ENCODE measurements at places on chromosomes 2 and 18.
A peak's percentile ranks its signal among the peaks of the same experiment; 100 is the strongest.

GRCh38 chr18:70068981-70069380 is 121.3 kb upstream of the CD226 start:
- no peak for DNase-seq

DNA sequence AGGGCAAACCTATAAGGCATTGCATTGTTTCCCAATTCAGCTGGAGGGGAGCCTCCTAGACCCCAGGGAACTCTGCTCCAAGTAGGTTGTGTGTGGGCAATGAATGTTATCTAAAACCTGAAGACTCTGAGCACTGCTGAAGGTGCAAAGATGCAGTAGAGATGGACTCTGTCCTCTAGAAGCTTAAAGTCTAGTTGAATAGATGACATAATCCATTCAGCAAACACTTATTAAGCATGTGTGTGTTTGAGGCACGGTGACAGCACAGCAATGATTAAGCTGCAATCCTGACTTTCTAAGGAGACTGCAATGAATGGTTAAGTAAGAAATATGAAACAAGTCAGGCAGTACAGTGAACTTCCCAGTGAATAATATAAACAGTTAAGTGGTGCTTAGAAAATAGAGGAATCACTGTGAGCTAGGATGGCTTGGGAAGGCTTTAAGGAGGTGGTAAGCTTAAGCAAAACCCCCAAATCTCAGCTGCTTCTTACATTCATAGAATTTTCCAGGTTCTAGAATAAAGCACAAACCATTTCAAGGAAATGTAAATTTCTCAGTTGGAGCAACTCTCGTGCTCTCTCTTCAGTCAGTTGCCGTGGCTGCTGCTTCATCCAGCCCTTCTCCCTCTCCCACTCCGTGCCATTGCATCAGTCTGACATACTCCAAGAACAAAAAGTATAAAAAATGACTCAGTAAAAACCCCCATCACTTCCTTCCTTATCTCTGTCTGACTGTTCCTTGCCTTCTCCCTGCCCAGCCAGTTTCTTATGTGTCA is 19.1 kb downstream of the MXD1 start:
- DNase-seq: peak; percentile 85

GRCh38 chr2:223228871-223229270 is 176.9 kb downstream of the KCNE4 start:
- no peak for DNase-seq

GRCh38 chr2:118386641-118387302 is 298.5 kb downstream of the INSIG2 start:
- peak; percentile 57 for DNase-seq

DNA sequence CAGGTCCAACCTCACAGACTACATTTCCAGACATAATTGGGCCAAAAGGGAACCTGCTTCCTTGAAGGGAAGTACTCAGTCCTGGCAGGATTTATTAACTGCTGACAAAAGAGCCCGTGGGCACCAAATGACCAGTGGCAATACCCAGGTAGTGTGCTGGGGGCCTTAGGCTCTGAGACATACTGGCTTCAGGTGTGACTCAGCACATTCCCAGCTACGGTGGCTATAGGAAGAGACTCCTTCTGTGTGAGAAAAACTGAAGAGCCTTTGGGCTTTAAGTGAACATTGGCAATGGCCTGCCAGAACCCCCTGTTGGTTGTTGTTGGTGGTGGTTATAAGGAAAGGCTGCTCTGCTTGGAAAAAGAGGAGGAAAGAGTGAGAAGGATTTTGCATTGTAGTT is 401.8 kb downstream of the KCNJ3 start:
- DNase-seq: no peak

- DNase-seq: peak; percentile 73
Measured at GRCh38 chr2:151111599-151112278, 149.9 kb downstream of the RBM43 start.

DNA sequence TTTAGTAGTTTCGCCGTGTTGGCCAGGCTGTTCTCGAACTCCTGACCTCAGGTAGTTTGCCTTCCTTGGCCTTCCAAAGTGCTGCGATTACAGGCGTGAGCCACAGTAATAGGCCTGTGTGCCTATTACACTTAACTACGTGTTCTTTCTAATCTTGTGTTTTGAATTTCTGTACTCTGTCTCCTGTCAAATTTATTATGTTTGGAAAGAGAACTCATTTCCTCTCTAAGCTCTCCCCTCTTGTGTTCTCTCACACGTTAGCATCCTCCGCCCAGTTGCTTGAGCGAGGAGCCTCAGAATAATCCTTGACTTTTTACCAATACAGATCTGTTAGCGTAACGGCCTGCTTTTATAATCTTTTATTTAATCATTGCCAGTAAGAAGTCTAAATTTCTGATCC is 3.7 kb downstream of the ATG16L1 start:
- DNase-seq: no peak

- no peak for DNase-seq
Measured at GRCh38 chr2:216235462-216235861, 126.3 kb downstream of the XRCC5 start.

DNA sequence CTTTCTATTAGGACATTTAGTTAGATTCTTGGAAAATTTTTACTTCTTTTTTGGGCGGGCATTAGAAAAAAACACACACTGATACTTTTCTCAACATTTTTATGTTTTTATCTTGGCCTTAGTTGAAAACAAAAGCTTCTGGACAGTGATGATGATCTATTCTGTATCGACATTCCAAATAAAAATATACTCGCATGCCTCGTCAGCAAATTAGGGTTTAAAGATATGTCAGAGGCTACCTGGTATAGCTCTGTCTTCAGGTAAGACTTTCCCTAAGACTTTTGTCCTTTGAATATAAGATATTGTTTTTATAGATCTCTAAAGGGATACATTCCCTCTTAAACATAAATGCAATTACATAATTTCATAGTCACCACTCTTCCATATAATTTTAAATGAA is 816.8 kb downstream of the LRP1B start:
- no peak for DNase-seq

GRCh38 chr18:6650127-6650507 is 79.4 kb upstream of the ARHGAP28 start:
- DNase-seq: no peak

DNA sequence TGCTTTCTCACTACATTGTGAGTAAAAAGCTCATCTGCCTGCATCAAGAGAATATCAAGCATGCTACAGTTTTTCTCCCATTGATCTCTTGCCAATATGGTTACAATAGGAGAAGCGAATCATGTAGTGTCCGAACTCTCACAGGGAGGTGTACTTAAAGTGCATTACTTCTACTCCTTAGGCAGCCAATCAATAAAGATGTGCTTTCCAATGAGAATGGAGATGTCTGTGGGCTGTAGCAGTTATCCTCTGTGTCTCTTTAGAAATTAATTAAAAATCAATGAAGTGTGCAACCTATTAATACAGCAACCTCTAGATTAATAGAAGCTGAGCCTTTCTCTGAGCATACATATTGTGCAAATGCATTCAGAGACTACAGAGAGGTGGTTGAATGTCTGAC is 883.7 kb downstream of the CPS1 start:
- DNase-seq: no peak

DNA sequence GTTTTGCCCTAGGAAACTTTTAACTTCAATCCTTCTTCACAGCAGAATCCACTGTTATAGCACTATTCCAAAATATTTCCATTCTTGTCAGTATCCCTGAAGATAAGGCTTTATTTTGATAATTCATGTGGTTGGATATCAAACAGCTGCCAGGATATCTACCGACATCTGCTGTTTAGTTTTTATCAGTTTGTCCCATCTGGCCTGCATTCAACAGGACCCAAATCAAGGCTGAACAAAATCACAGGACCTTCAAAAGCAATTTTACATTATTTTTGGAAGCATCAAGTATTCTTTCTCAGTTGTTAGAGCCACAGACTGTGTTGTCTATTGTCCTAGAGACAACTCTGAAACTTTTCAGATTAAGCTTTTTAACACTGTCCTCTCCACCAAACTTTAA is 429.0 kb upstream of the PIK3C3 start:
- DNase-seq: no peak

GRCh38 chr2:119253114-119253702 is 29.6 kb downstream of the STEAP3 start:
- no peak for DNase-seq

GRCh38 chr2:23506531-23507266 is 121.7 kb downstream of the KLHL29 start:
- DNase-seq: no peak

GRCh38 chr2:64106481-64106880 is 37.7 kb downstream of the PELI1 start:
- DNase-seq: no peak

DNA sequence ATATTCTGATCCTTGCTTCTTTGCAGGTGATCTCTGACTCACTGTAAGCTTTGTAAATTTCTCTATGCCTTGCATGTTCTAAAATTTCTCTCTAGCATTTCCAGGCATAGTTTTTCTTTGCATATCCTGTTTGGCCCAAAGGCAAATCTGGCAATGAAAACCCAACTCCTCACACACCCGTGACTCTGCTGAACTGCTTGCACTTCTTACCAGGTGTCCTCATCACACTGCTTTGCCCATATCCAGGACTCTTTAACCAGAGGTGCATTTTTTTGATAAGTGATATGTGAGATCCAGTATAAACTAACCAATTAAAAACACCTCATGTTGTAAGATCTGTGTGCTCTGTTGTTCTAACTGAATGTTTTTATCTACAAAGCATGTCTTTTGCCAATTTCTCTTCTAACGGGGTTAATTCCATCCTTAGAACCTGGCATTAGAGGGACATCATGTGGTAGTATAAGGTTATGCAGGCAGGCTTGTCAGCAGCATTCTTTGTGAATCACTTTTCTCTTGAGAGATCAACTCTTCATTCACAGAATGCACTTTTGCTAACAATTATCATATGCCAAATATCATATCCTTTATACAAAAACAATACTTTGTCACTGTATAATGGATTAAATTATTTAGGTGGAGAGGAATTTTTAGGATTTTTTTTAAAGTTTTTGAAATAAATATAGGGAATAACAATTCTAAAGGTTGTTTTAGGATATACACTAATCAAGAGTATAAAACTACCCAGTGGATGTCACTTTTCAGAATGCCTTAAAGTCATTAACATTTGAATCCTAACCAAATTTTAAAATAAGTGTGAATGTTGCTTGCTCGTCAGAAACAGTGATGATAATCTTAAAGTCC is 20.8 kb upstream of the TMX3 start:
- peak; percentile 66 for DNase-seq

GRCh38 chr2:150234787-150235446 is 252.6 kb downstream of the RND3 start:
- DNase-seq: no peak

- no peak for DNase-seq
Measured at GRCh38 chr2:205640716-205641115, 41.6 kb upstream of the NRP2 start.

GRCh38 chr2:25701801-25702200 is 28.4 kb upstream of the DTNB start:
- no peak for DNase-seq

DNA sequence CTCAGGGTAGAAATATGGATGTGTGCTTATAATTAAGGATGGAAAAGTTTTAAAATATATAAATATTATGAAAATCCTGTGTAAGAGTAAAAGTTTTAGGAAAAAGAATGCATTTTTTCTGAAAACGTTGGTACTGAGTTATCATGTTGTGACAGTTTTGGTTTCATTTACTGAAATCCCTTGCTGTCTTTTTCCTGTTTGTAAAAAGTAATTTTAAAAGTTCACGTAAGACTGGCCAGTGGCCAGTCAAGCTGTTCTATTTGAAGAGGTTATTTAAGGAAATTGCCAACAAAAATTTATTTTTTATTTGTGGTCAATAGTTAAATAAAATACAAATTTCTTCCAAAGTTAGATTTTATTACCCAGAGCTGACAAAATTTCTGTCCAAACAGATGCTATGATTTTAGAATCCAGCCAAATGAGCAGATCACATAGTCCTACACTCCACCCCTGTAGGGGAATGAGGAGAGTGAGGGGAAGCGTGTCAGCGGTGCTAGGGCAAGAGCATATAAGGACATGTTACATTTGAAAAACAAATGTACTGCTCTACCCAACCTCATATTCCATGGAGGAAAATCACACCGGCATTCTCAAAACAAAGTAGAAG is 297.8 kb upstream of the TFPI start:
- DNase-seq: no peak

- no peak for DNase-seq
Measured at GRCh38 chr2:113061241-113061640, 2.2 kb downstream of the IL36RN start.

DNA sequence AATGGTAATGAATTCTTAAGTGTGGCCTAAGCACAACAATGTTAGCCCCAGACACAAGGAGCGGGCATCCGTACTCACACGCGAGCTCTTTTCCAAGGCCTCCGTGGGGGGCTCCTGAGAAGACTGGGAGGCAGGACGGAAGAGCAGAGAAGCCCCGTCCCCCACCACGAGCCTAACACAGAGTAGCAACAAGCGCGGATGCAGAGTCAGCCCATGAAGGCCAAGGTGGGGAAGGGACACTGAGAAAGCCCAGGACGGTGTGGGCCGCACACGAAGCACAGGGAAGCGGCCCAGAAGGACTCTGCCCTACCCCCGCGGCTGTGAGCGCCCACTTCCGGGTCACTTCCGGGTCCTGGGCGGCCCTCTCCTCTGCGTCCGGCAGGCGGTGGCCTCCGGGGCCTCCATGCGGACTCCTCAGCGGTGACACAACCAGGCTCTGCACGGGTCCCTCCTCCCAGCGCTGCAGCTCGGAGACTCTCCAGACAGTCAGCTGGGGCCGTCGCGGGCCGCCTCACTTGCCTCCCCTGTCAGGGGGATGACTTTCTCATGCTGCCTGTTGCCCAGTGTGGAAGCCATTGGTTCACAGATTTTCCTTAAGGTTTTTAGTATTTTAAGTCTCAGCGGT is 151.5 kb downstream of the MTCL1 start:
- DNase-seq: no peak

DNA sequence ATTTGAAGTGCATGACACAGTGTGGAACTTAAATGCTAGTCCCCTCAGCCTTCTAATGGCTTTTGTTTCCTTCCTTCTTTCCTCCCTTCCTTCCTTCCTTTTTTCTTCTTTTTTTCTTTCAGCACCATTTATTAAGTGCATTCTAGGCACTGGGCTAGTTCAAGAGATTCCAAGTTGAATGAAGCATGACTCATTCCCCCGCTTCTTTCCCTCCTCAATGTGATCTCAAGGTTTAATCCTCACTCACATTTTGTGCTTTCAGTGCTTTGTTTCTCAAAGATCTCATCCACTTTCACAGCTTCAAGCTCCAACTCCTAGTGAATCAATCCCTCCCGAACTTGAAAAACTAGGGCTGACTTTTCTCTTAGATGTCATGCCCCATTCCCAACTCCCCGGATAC is 90.1 kb downstream of the LBH start:
- no peak for DNase-seq

DNA sequence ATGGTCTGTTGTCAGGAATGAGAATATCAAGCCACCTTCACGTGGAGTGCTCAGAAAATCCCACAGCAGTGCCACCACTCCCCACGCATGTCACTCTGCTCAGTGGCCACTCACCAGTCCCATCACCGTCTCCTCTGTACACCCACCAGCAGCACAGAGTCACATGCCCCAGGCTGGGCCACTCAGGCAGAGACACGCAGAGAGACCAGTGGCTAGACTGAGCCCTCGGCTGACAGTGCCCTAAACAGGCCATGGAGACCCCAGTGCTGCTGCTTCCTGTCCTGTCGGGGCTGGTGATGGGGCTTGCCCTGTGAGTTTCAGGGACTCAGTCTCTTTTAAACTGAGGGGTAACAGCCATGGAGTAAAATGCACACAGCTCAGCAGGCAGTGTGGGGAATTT is 25.9 kb downstream of the ODC1 start:
- DNase-seq: no peak
